ENCODE measurements at places on chromosomes 7 and 10.
A peak's percentile ranks its signal among the peaks of the same experiment; 100 is the strongest.

GRCh38 chr10:5789626-5790025 lies 23.6 kb downstream of the GDI2 start:
- no peak for DNase-seq

DNA sequence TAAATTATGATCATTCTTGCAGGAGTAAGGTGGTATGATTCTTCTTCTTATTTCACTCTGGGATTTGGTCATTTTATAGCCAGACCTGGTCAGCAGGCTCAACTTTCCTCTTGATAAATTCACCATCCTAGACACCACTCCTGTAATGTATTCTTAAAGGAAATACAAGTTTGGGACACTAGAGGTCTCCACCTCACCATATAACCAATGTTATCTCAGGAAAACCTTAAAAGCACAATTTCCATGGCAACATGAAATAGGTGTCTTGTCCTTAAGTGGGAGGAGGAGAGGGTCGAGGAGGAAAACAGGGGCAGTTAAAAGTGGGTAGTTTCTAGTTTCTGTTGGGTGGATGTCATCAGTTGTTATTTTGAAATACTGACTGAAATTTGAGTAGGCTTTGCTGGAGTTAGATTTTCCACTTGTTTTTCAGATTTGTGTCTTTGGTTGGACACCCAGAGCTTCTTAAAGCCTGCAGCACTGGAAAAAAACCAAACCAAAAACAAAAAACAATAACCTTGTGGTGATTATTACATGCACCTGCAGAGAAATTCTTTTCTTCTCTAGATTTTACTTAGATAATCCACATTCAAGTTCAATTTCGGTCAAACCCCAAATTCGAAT lies 163.1 kb downstream of the PRKCQ start:
- DNase-seq, result no peak

GRCh38 chr7:96508371-96508770 lies 186.5 kb upstream of the SLC25A13 start:
- peak; percentile 88 for DNase-seq

DNA sequence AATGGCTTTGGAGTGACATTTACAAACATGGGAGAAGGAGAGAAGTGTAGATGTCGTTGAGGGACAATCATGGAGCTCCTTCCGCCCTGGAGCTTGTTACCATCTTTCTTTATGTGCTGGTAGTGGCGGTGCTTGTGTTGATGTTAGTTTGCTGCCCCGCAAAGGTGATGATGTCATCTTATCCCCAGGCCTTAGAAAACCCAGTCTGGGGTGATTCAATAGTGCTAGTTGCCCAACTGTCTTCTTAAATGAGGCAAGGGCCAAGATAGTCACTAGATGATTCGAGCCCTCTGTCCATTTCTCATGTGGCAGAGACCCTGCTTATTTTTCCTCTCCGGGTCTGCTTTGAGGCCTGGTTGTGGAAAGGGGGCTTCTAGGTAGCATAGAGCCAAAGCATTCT lies 277.4 kb downstream of the CCSER2 start:
- no peak for DNase-seq

GRCh38 chr10:58348571-58349033 lies 13.8 kb downstream of the UBE2D1 start:
- no peak for DNase-seq

- DNase-seq, result peak; percentile 90
Measured at GRCh38 chr7:65750511-65751344, 122.1 kb upstream of the VKORC1L1 start.

Measured in NCI-H1105 (cell line).